CD8-positive, alpha-beta memory T cell (primary cell): ENCODE measurements at places on chromosomes 12 and 14. TPM values are rescaled to one million over a fixed set of nuclear protein-coding genes. Genes with fewer than 3 reads are reported as not detected.

- no peak for DNase-seq
- H3K36me3 ChIP-seq: no peaks in the 10 kb centered on the region
Measured at GRCh38 chr14:71647086-71647784, 285.0 kb upstream of the RGS6 start.

DNA sequence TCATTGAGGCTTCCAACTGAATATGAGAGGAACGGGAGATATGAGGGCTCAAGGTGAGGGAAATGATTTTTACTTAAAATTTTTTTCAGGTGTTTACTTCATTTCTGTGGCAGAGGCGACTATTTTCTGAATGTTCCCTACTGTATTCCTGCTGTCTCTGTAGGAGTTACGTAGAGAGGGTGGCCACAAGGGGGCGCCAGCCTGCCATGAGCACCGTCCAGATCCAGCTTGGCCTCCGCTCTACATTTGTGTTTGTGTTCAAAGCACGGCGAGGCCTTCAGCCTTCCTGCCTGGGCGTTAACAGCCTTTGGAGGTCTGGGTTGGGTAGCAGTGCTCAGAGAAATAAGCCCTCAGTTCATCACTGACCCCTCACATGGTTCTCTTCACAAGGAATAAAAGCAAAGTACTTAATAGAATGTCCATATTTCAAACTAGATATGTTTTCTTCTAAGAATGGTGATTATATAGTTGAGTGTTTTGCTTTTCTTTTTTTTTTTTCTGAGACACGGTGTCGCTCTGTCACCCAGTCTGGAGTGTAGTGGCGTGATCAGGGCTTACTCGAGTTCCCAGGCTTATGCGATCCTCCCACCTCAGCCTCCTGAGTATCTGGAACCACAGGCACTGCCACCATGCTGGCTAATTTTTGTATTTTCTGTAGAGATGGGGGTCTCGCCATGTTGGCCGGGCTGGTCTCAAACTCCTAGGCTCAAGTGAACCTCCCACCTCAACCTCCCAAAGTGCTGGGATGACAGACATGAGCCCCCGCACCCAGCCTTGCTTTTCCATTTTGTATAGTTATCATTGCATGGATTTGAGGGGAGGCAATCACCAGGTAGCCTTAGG is 22.3 kb downstream of the CKB start:
- H3K4me1 ChIP-seq: peaks cover 4% of the 10 kb centered on the region
- H3K4me3 ChIP-seq: no peak overlapping the region
- peaks cover 52% of the 10 kb centered on the region for H3K36me3 ChIP-seq
- no peaks in the 10 kb centered on the region for H3K27me3 ChIP-seq

- H3K36me3 ChIP-seq: no peaks in the 10 kb centered on the region
- no peak overlapping the region for H3K4me3 ChIP-seq
- no peaks in the 10 kb centered on the region for H3K27me3 ChIP-seq
- H3K4me1 ChIP-seq: no peaks in the 10 kb centered on the region
- no peak overlapping the region for H3K27ac ChIP-seq
Measured at GRCh38 chr12:64097366-64098105, 124.6 kb downstream of the KICS2 start.

GRCh38 chr14:76019676-76020075 is 34.1 kb downstream of the IFT43 start:
- DNase-seq: no peak
- H3K27ac ChIP-seq: no peak overlapping the region
- H3K4me1 ChIP-seq: no peaks in the 10 kb centered on the region

The ACSM4 gene
- total RNA-seq: not detected

The CD9 gene
- total RNA-seq: 13.5 TPM

The BCL2L2 gene
- 1.0 TPM for total RNA-seq

The P2RX2 gene
- not detected for total RNA-seq

GRCh38 chr12:112973818-112974231 is 4.5 kb upstream of the OAS2 start:
- no peak overlapping the region for H3K4me3 ChIP-seq
- H3K27ac ChIP-seq: no peak overlapping the region

The C12orf60 gene
- total RNA-seq: 3.1 TPM

- no peaks in the 10 kb centered on the region for H3K4me1 ChIP-seq
- no peaks in the 10 kb centered on the region for H3K36me3 ChIP-seq
- H3K27ac ChIP-seq: no peak overlapping the region
- no peak for DNase-seq
Measured at GRCh38 chr12:11684393-11684792, 34.9 kb downstream of the ETV6 start.

GRCh38 chr12:112450725-112451124 is 32.0 kb downstream of the PTPN11 start:
- H3K27me3 ChIP-seq: no peaks in the 10 kb centered on the region
- no peak for DNase-seq
- peaks cover 4% of the 10 kb centered on the region for H3K36me3 ChIP-seq
- peaks cover 6% of the 10 kb centered on the region for H3K4me1 ChIP-seq
- no peak overlapping the region for H3K27ac ChIP-seq
- no peak overlapping the region for H3K4me3 ChIP-seq

The LHX5 gene
- not detected for total RNA-seq

DNA sequence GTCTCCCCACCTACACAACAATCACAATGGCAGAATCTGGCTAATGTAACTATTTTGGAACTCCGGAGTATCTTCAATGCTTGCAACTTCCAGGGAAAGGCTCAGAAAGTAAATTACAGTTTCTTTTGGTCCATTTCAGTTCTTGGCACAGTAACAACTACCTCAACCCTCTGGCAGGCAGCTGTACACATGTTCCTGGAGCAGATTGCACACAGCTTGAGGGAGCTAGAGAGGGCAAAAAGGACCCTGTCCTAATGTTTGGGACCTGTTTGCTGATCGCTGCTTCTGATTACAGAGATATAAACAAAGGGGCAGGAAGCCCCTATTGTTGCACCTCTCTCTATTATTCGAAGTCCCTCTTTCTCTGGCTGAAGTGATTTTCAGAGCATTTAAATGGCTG is 35.2 kb upstream of the SLC38A1 start:
- no peaks in the 10 kb centered on the region for H3K36me3 ChIP-seq
- H3K27ac ChIP-seq: no peak overlapping the region
- no peak for DNase-seq
- H3K4me1 ChIP-seq: no peaks in the 10 kb centered on the region
- H3K27me3 ChIP-seq: no peaks in the 10 kb centered on the region

- H3K27me3 ChIP-seq: no peaks in the 10 kb centered on the region
- peak overlapping the region; percentile 75 for H3K4me3 ChIP-seq
- H3K36me3 ChIP-seq: no peaks in the 10 kb centered on the region
- H3K27ac ChIP-seq: peak overlapping the region; percentile 72
Measured at GRCh38 chr12:101696251-101697196, 916 bp upstream of the CHPT1 start.

The SLC5A8 gene
- total RNA-seq: not detected

The ESPL1 gene
- 58.4 TPM for total RNA-seq

- H3K27me3 ChIP-seq: no peaks in the 10 kb centered on the region
- H3K4me3 ChIP-seq: no peak overlapping the region
- no peaks in the 10 kb centered on the region for H3K36me3 ChIP-seq
- DNase-seq: no peak
- H3K27ac ChIP-seq: no peak overlapping the region
- H3K4me1 ChIP-seq: no peaks in the 10 kb centered on the region
Measured at GRCh38 chr14:79551523-79551922, 659.8 kb downstream of the DIO2 start.

DNA sequence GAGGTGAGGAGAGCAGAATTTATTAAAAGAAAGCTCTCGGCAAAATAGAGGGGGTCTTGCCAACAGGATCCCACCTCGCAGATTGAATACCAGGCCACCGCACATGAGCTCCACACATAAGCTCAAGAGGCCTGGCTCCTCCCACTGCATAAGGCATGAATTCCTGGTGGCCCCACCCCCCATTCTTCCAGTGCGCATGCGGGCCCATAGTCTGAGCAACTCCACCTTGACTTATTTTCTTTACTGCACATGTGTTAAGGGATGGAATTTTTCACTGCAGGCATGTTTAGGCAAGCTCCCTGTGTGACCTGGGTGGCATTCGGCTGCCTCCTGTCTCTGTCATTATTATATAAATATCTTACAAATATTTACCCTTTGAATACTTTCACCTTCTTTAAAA is 412.5 kb downstream of the RMST start:
- no peaks in the 10 kb centered on the region for H3K36me3 ChIP-seq
- no peak for DNase-seq
- H3K4me1 ChIP-seq: no peaks in the 10 kb centered on the region
- no peak overlapping the region for H3K4me3 ChIP-seq
- H3K27ac ChIP-seq: no peak overlapping the region

DNA sequence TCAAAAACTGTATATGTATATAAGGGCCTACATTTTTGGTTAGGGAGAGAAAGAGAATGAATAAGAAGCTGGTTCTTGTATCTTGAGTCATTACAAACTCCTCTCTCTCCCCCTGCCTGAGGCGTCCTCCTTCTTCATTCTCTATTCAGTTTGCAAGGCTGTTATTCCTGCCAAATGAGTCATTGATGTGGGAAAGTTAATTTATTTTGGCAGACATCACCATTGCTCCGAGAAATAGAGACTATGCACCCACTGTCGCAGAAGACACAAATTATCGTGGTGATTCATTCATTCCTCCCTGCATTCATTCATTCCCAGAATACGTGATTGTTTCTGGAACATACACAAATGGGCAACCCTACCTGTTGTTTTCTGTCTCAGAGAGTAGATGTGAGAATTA is 112.5 kb upstream of the MED13L start:
- H3K27me3 ChIP-seq: no peaks in the 10 kb centered on the region
- H3K4me1 ChIP-seq: no peaks in the 10 kb centered on the region
- DNase-seq: no peak
- no peaks in the 10 kb centered on the region for H3K36me3 ChIP-seq

DNA sequence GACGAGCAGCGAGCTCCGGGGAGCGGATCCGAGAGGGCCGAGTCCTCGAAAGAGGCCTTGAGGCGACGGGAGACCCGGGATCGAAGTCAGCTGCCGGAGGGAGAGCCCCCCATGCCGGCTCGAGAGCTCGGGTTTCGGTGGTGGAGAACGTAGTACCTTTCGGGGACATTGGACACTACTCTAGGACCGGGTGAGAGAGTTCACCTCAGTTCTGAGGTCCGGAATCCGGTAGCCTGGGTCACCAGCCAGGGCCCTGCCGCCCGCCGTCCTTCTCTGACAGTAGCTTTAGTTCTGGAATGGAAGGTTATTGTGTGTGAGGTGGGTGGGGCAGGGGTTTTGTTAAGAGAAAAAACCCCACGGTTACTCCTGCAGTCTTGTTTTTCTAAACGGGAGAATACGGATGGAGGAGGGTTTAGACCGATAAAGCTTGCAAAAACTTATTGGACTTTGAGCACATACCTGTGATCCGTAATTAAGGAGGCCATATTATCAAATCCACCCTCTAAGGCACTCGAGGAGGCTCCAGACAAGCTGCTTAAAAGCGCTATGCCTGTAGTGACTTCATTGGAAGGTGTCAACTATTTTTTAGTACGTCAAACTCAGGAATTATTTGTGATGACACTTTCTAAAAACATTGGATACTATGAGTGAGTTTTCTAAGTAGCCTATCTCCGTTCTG is 765 bp downstream of the SCYL2 start:
- H3K4me1 ChIP-seq: peaks cover 36% of the 10 kb centered on the region
- H3K27ac ChIP-seq: peak overlapping the region; percentile 89
- H3K36me3 ChIP-seq: no peaks in the 10 kb centered on the region
- H3K4me3 ChIP-seq: peak overlapping the region; percentile 92
- H3K27me3 ChIP-seq: no peaks in the 10 kb centered on the region
- no peak for DNase-seq

GRCh38 chr14:35992816-35993683 is 166.9 kb downstream of the BRMS1L start:
- no peak for DNase-seq
- H3K36me3 ChIP-seq: no peaks in the 10 kb centered on the region
- no peak overlapping the region for H3K27ac ChIP-seq
- H3K4me3 ChIP-seq: no peak overlapping the region
- H3K4me1 ChIP-seq: no peaks in the 10 kb centered on the region
- no peaks in the 10 kb centered on the region for H3K27me3 ChIP-seq

- H3K27me3 ChIP-seq: no peaks in the 10 kb centered on the region
- H3K4me3 ChIP-seq: no peak overlapping the region
- DNase-seq: no peak
- no peaks in the 10 kb centered on the region for H3K4me1 ChIP-seq
Measured at GRCh38 chr14:30267141-30267540, 291.8 kb upstream of the G2E3 start.
